ENCODE measurements at places on chromosomes 6 and 20. TPM values are rescaled to one million over a fixed set of nuclear protein-coding genes. Genes with fewer than 3 reads are reported as not detected.

SPATS1 gene
- total RNA-seq = not detected

PDE10A gene
- not detected for total RNA-seq

EDN3 gene
- total RNA-seq = not detected

ZC2HC1B gene
- 0.84 TPM for total RNA-seq

SLC2A10 gene
- not detected for total RNA-seq
